Fibroblast of skin of right quadriceps (primary cell): ENCODE measurements at places on chromosomes 13 and 19.
A peak's percentile ranks its signal among the peaks of the same experiment; 100 is the strongest.

- no peak for DNase-seq
These were observed 361.0 kb downstream of the FGF14 start for GRCh38 chr13:102040812-102041211.

DNA sequence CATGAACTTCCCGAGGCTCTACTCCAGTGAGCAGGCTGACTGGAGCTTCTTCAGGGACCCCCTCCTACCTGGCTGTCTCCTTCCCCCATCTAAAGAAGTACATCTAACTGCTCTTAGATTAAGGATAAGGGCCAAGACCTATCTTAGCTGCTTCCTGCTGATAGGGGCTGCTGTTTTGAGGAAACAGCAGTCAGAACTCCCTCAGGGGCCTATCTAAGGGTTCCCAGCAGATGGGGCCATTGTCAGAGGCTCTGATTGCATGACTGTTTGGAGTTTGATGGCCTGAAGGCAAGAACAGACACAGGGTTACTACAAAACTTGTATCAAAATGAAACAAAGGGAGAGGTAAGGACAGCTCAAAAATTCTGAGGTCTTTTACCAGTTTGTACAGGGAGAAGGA lies 2636.9 kb upstream of the PCDH20 start:
- DNase-seq: no peak

- DNase-seq: no peak
These were observed 463.7 kb upstream of the SLITRK5 start for GRCh38 chr13:87207280-87208003.

DNA sequence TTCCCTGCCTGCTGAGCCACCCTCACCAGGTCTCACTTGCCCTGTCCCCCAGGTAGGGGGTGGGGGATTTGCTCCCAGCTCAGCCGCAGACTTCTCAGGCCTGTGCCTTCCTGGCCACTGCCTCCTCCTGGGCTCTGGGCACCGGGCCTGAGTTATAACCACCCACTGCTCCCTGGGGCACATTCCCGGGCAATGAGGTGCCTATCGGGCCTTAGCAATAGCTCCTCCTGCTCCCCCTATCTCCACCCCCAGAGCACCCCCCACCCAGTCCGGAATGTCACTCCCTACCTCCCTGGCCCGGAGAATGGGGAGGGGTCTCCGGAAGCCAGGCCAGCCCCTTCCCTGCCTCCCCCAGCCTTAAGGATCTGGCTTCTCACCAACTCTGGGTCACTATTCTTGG lies at the start of gene KLK5:
KLK5 (minus strand) TSS at position 129 of the 400 bp plus-strand sequence. CDS start 381 bp downstream, outside the sequence.
- no peak for DNase-seq

DNA sequence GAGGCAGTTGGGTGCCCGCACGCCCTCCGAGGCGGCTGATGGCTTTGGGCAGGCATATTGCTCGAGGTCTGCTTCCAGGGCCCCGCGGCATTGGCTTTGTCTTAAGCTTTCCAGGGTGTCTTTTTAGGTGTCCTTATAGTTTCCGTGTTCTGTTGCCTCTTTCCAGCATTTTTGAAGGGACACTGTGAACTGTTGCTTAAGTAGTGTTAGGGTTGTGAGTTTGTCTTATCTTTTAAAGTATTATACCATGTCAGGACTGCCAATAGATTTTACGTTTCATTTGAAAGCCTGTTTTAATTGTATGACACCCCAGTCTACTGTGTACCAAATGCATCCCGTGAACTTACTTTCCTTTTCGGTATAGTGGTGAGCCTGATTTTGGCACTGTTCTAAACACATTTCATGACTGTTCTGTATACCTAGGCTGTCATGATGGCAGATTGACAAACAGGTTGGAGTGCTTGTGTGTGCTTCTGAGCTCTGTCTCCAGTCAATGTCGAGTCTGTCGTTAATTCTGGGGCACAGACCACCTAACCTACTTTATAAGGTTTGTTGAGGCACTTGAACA lies 656 bp downstream of the PCCA start:
- no peak for DNase-seq

DNA sequence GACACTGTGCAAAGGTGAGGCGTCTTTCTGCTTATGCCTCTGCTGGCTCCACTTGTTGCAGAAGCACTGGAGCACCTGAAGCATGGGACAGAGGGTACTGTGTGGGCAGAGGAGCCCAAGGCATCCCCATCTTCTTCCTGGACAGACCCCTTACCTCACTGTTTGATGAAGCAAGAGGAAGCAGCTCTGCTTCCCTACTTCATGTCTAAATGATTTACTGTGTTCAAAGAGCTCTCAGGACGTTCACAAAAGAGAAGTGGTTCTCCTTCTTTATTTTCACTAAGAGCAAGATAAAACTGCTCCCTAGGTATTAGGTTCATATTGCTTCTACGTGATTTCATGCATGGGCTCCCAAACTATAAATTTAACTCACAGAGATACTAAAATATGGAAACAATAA lies 1635.4 kb upstream of the SLC10A2 start:
- no peak for DNase-seq

- no peak for DNase-seq
These were observed 262.7 kb upstream of the KLHL1 start for GRCh38 chr13:70370924-70371323.

DNA sequence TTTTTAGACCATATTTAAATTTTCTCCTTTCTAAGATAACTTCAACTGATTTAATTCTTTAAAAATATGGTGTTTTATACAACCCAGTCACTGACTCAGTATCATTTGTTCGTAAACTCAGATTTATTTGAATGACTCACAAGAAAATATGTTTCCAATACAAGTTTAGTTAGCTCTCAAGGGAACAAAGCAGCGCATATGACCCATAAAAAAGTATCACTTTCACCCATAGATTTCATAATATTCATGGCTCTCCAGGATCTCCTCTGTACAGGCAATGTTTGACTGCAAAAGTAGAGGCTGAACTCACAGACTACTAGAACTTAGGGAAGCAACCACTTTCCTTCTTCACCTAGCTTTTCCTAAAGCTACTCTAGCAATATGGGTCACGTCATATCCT lies 405.6 kb upstream of the PCDH9 start:
- peak; percentile 48 for DNase-seq

- no peak for DNase-seq
These were observed 40.1 kb downstream of the LTBP4 start for GRCh38 chr19:40641281-40641680.

DNA sequence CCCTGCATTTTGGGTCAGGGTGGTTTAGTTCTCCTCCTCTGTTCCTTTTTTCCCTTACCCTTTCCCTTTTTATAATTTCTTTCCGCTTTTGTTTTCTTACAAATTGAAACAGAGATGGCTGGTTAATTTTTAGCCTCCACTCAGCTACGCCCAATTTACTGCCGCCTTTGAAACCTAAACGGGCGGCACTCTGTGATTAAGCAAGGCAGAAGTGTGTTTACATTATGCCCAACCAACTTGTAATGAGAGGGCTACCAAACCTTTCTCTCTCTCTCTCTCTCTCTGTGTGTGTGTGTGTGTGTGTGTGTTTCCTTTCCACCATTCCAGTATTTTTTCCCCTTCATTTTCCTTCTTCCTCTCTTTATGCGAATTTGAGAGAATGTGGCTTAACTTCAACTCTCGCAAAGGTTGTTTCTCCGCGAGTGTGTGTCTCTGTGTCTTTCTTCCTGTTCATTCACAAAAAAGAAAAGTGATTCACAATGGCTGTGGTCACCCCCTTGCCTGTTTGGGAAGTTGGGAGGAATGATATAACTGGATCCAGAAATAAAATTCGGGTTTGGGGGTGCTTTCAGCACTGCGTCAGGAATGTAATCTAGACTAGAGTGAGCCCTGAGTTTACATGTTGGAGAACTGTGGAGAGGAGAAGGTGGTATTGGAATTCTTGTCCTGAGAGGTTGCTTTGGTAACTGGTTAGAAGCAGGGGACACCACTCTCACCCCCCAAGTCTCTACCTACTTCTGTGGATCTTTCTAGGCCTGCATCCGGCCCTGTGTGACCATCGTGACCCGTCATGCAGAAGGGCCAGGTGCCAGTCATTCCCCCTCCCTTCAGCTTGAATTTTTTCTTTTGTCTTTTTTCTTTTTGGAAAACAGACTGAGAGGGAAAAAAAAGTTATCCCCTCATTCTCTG lies 31.4 kb downstream of the NFIX start:
- no peak for DNase-seq

DNA sequence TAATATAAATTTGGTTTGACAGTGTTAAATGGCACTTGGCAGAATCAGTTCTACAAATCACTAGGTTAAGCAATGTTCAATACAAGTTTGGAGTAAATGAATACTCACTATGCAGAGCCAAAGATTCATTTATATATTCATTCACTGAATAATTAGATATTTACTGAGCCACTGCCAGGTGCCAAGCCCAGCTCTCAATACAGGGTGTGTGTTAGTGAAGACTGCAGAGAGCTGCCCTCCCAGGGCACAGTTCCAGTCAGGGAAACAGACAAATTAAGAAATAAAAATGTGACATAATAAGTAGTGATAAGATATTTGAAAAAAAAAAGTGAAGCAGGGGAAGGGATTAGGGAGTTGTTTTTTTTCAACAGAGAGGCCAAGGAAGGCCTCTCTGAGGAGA lies 411.7 kb downstream of the KCNRG start:
- DNase-seq: no peak

DNA sequence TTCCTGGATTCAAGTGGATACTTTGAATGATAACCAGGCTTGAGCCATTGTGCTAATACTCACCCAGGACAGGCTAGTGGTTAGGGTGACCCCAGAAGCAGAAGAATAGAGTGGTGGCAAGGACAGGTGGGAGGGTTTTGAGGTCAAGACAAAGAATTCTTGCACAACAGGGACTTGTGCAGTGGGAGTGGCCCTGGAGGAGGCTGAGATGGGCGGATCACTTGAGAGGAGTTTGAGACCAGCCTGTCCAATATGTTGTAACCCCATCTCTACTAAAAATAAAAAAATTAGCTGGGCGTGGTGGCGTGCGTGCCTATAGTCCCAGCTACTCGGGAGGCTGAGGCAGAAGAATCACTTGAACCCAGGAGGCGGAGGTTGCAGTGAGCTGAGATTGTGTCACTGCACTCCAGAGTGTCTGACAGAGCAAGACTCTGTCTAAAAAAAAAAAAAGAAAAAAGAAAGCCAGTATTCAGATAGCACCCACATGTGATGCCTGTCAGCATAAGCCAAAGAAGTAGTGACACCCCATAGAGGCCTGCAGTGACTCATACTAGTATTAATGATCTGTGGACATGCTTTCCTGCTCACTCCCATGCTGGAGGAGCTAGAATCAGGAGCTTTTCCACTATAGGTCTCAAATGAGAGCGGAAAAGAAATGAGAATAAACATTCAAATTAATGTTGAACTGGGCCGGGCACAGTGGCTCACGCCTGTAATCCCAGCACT lies 78.7 kb downstream of the RNF17 start:
- DNase-seq: peak; percentile 6

DNA sequence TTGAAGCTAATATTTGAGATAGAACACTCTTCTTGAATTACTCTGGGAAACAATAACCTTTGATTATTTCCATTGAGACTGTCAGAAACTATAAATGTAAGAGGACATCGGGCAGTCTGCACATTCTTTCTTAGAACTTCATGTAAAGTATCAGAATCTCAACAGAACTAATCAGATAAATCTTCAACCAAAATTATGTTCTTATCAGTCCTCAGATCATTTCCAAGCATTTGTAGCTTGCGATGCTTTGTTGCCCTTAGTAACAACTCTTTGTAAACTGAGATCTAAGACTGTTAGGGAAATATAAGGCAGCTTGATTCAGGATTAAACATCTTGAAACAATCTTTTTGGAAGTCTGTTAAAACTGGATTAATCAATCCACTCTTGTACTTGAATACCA lies 70.3 kb downstream of the FNDC3A start:
- peak; percentile 34 for DNase-seq

- DNase-seq: peak; percentile 63
These were observed 5.1 kb downstream of the USE1 start for GRCh38 chr19:17220207-17220758.

GRCh38 chr13:27083183-27083582 lies 88.4 kb downstream of the USP12 start:
- DNase-seq: no peak

DNA sequence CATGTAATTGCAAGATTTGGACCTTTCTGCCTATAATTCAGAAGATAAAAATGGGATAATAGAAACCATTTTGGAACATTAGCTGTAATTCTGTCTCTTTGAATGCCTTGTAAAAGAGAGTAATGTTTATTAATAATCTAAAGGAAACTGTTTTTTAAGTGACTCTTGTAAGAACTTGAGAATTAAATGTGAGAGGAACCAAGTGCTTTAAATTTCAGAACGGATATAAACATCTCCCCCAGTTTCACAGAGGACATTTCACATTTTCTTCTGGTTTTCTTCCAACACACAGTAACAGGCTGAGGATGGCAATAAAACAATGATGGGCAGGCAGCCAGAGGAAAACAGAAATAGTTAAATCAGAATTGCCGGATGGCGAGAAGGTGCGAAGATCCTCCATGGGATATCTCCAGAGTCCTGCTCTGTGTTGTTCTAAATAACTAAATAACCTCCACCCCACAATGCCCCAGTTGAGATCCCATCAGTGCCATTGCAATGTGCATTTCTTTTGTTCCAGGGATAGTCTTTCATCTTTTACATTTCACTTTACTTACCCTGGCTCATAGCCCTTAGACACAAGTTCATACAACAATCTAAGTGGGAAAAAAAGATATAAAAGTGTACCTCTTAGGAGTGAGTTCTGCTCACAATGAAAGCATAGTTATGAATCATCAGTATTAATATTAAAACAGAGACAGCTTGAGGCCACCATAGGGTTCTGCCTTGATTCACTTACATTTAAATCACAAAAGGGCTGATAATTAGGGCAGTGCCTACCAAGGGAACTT lies 73.3 kb downstream of the TNFRSF19 start:
- no peak for DNase-seq

- DNase-seq: peak; percentile 95
These were observed 521.0 kb downstream of the SUCLA2 start for GRCh38 chr13:47480121-47480520.

GRCh38 chr13:78827471-78827870 lies 168.5 kb upstream of the OBI1 start:
- DNase-seq: no peak

- peak; percentile 69 for DNase-seq
These were observed 158.0 kb downstream of the DLEU7 start for GRCh38 chr13:50685491-50685890.

GRCh38 chr19:47376589-47377144 lies 27.6 kb downstream of the DHX34 start:
- DNase-seq: no peak

DNA sequence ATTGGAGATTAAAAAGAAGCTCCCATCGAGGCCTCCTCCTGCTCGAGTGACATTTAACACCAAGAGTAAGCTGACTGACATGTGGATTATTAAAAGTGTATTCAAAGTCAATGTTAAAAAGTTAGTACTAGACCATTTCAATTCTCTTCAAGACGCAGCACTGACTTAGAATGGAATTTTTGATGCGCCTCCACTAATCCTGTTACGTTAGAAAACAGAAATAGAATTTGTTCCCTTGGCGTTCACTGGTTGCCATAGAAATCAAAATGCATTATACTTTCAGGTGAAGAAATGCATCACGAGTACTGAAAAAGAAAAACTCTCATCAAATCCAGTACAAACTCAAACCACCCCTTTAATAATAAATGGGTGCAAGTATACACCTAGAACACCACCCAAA lies 42.2 kb downstream of the BRD4 start:
- DNase-seq: no peak

- no peak for DNase-seq
These were observed 87.7 kb downstream of the SGCG start for GRCh38 chr13:23268441-23268840.

- no peak for DNase-seq
These were observed 412 bp downstream of the IRS2 start for GRCh38 chr13:109785892-109786450.

- DNase-seq: no peak
These were observed 22.1 kb downstream of the MYO9B start for GRCh38 chr19:17097593-17098126.

- no peak for DNase-seq
These were observed 62.2 kb downstream of the KCTD12 start for GRCh38 chr13:76823969-76824368.
